Kasumi-1 (cell line): ENCODE measurements at places on chromosomes 5 and 9.

DNA sequence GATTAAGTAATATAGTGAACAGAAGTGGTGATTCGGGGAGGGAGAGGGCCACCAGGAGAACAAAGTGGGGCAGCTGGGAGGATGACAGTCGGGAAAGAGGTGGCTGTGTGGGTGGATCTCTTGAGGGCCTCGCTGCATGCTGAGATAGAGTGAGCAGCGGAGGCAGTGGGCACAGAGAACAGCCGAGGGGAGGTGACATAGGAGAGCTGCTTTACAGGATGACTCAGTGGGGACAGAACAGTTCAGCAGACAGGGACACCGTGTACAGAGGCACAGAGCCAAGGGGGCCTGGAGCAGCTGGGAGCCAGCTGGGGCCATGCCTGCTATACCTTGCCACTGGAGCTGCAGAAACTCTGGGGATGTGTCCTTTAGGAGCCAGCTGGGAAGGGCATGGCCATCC lies 273.9 kb downstream of the GADD45G start:
- no peak for DNase-seq

DNA sequence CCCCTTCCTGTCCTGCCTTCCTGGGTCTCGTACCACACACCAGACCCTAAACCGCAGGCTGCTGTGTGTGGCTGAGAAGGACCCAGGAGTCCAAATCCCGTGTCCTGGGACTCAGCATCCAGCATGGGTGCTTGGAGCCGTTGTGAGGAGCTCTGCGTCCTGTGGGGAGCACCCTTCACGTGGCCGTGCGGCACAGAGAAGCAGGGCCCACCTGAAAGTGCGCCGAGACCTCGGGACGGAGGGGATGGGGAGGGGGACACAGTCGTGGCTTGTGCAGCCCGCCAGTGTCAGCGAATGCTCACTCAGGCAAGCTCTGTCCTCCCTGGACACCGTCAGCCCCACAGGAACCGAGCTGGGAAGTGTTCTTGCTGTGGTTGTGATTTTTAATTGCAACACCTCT lies 244.6 kb downstream of the CACNA1B start:
- DNase-seq, result no peak

DNA sequence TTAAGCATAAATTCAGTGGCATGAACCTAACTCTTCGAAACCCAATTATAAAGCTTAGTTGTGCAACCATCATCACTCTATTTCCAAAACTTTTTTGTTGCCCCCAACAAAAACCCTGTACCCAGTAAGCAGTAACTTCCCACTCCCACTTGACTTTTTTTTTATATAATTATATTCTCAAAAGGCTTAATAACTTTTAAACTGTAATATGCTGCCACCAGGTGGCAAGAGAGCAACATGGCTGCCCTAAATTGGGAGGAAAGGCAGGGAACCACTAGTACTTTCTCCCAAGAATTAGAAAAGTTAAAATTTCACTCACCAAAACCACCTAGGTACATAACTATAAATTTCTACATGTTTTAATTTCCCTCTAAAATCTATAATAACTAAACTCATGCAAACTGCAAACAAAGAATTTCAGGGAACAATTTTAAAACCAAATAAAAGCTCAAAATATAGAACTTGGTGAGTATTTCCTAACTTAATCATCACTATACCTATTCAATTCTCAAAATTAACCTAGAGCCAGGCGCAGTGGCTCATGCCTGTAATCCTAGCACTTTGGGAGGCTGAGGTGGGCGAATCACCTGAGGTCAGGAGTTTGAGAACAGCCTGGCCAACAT lies 50.2 kb upstream of the RNF38 start:
- peak; percentile 71 for DNase-seq

- no peak for DNase-seq
Measured at GRCh38 chr5:116248432-116248831, 163.6 kb downstream of the COMMD10 start.

DNA sequence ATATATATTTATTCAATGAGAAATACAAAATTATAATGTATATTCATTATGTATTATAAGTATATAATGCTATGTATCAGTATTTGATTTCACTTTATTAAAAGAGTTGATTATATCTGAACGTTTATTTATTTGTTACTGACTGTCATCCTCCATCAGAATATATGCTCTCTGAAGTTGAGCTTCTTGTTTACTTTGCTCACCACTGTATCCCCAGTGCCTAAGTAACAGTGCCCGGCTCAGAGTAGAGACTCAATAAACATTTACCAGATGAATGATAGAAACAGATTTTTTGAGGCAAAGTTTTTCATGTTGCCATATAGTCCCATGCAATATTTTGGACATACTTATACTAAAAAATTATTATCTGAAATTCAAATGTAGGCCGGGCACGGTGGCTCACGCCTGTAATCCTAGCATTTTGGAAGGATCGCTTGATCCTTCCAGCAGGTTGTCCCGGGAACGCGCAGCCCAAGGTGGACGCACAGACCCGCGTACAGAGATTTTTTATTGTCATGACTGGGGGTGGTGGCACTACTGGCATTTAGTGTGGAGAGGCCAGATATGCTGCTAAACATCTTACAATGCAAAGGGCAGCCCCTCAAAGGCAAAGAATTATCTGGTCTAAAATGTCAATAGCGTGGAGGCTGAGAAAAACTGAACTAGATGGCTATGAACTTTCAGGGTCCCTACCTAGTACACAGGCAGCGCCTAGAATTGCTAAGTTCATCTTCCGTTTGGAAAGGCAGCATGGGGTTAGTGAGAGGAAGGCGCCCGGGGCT lies 761 bp upstream of the DNAJC25 start:
- peak; percentile 81 for DNase-seq

DNA sequence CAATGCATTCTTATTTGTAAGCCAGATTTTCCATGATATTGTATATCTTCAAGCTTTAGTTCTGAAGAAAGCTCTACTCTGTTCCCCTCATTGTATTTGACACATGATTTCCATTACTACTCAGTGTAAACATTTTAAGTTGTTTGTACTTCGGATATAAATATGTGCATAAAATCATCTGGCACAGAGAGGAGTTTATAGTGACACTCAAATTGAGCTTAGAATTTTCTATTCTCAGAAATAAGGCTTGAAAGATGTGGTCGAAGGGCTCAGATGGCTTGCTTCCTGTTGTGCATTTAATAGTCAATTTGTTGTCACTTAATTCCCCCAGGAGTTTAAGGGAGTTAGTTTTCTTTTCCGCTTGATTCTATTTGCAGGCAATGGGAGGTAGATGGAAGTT lies 88.8 kb downstream of the PPIC start:
- DNase-seq, result no peak

DNA sequence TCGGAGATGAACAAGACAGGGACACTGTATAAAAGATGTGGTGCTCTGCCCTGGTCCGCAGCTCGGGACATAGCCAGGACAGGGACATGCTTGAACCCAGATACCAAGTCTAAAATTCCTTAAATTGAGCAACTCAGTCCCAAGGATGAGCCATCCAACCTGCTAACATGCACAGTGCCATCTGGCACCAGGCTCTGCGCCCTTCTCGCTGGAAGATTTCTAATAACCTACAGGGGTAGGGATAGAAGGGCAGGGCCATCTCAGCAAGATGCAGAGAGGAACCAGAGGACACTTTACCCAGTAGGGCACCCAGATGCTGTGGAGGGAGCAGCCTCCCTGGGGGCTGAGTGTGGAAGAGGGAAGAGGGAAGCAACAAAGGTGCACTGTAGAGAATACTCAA lies 60.1 kb downstream of the SEMA4D start:
- no peak for DNase-seq

DNA sequence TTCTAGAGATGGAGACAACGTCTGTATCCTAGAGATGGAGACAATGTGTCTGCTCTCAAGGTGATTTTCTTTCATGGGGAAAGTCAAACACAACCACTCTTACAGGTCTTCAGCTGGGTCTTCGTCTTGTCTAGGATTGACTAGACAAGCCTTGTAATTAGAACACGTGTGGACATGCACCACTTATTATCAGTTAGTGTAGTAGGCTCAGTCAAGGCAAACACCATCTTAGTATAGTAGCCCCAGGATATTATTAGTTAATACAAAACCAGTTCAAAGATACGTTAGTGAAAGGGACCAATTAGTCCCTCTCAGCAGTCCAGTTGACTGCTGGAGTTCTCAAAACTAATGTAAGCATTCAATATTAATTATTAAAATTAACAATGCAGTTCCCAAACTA lies 15.1 kb upstream of the CCL28 start:
- no peak for DNase-seq

GRCh38 chr9:14081745-14082144 lies 232.2 kb downstream of the NFIB start:
- no peak for DNase-seq

- no peak for DNase-seq
Measured at GRCh38 chr5:25763781-25764180, 1119.0 kb upstream of the CDH10 start.

DNA sequence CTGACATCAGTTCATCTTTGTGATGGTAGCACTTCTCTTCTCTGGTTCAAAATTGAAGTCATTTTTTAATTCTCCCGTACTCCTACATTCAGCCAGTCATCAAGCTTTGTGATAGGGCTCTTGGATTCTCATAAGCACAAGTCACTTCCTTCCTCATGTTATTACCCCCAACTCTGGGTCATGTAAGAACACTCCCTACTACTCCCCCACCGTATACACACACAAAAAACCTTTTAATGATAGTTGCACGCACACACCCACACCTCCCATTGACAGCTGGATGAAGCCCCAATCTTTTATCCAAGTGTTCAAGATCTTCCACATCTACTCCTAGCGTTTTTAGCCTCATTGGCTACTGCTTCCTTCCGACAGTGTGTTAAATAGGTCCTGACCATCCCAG lies 16.8 kb downstream of the KDM3B start:
- DNase-seq, result peak; percentile 75

DNA sequence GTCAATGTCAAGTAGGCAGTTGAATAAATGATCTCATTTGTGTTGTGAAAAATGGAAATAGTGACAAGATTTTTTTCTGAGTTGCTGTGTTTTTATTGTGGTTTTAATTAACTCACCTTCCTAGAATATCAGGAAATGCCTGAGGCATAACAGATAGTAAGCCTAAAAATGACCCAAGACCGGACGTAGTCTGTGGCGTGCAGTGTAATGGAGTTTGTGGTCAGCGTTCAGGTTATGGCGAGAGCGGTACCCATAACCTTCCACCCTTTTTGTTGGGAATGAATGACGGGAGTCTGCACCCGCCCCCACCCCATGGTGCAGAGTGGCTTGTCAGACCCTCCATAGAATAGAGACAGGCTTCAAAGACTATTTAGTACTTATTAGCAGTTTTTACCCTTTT lies 119.3 kb downstream of the GALNT10 start:
- no peak for DNase-seq
